ENCODE measurements at places on chromosomes 13 and 19.

DNA sequence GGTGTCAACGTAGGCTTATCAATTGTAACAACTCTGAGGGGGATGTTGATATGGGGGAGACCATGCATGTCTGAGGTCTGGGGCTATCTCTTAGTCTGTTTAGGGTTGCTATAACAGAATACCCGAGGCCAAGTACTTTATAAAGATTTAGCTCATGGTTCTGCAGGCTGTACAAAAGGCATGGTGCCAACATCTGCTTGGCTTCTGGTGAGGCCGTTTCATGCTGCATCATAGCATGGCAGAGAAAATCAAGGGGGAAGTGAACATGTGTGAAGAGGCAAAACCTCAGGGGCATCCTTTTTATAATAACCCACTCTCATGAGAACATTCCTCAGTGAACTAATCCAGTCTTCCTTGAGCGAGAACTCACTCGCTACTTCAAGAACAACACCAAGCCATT is 353.8 kb downstream of the ENOX1 start:
- DNase-seq: no peak

- DNase-seq: no peak
Observed at GRCh38 chr19:48512504-48513288, 1.1 kb upstream of the LMTK3 start.

- DNase-seq: no peak
Observed at GRCh38 chr13:95656386-95657015, 12.0 kb upstream of the DZIP1 start.

GRCh38 chr13:99500839-99501183 is 461 bp upstream of the TM9SF2 start:
- no peak for DNase-seq

- DNase-seq: no peak
Observed at GRCh38 chr13:106532111-106532929, 3.1 kb downstream of the EFNB2 start.

GRCh38 chr19:47444388-47444821 is 25.1 kb upstream of the MEIS3 start:
- no peak for DNase-seq

DNA sequence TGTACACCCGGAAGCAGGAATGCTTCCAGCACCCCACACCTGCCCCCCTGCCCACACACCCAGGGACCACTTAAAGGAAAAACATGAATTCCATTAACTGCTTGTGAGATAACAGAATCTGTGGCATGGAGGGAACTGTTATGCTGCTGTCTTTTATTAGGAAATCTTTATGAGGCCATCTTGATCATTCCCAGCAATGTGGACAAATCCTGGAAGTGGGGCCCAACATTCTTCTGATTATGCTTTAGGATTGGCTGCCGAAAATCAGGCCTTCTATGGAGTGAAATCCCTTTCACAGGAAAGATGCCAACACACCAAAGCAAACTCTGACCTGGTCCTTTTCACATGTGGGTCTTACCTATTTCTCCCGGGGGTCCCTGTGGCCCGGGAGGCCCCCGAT is 114.5 kb downstream of the COL4A1 start:
- DNase-seq: no peak

- DNase-seq: no peak
Observed at GRCh38 chr19:50352242-50352641, 13.2 kb downstream of the NAPSA start.

DNA sequence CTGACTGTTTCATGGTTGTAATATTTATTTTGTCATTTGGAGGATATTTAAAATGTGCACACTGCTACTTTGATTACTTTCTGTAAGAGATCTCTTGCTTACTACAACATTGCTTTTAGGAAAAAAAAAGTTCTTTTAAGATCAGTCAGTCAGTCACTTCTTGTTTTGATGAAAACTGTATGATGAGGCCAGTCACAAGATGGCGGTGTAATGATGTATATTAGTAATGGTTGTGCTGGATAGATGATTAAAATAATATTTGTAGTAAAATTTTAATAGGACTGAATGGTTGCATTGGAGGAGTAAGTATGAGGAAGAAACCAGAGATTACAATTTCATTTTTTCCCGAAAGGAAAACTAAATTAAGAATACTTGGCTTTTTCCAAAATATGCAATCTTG is 2411.1 kb downstream of the PCDH9 start:
- no peak for DNase-seq

GRCh38 chr13:112483299-112483698 is 104.7 kb downstream of the TUBGCP3 start:
- DNase-seq: no peak

- no peak for DNase-seq
Observed at GRCh38 chr19:33098055-33098534, 17.1 kb downstream of the GPATCH1 start.

DNA sequence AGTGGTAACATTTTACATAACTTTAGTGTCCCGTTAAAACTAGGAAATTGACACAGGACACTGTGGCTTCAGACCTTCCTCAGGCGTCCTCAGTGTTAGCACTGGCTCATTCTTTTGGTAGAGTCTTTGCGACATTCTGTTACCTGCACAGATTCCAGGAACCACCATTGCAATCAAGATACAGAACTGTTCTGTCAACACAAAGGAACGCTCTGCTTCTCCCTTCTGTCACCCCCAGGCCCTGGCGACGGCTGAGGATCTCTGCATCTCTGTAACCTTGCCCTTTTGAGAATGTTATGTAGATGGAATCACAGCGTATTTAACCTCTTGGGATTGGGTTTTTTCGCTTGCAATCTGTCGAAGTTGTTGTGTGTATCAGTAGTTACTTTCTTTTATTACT is 22.6 kb downstream of the KDM4B start:
- no peak for DNase-seq

Data from COR-L47 (cell line).